ENCODE measurements at places on chromosomes 3 and 15.

GRCh38 chr3:107837895-107838612 lies 252.8 kb downstream of the CD47 start:
- DNase-seq, result no peak

- DNase-seq, result peak; percentile 25
Observed at GRCh38 chr3:194976874-194977273, 291.2 kb downstream of the FAM43A start.

- peak; percentile 2 for DNase-seq
Observed at GRCh38 chr3:3038201-3038991, 71.8 kb downstream of the IL5RA start.

- DNase-seq, result peak; percentile 90
Observed at GRCh38 chr3:120093119-120093910, 932 bp downstream of the GSK3B start.

DNA sequence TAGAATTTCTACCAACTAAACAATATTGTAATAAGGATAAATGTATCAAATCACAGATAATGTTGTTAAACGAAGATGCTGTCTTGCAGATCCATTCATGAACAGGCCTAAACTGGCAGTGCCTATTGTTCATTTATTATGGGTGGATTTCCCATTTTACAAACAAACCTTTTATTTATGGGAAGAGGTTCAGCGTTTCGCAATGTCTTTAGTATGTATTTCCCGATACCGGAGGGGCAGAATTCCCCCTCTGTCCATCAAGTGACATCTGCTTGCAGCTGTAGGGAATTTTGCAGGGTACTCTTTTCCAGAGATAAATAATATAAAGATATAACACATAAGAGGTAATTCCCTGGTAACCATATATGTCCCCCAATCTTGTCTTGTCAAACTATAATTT lies 5.7 kb downstream of the CEP19 start:
- no peak for DNase-seq

GRCh38 chr3:191362524-191363090 lies 32.3 kb upstream of the UTS2B start:
- DNase-seq, result no peak

GRCh38 chr15:85150130-85150480 lies 168.4 kb downstream of the PDE8A start:
- no peak for DNase-seq

GRCh38 chr3:68986496-68987208 lies 26.8 kb downstream of the EOGT start:
- DNase-seq, result no peak

DNA sequence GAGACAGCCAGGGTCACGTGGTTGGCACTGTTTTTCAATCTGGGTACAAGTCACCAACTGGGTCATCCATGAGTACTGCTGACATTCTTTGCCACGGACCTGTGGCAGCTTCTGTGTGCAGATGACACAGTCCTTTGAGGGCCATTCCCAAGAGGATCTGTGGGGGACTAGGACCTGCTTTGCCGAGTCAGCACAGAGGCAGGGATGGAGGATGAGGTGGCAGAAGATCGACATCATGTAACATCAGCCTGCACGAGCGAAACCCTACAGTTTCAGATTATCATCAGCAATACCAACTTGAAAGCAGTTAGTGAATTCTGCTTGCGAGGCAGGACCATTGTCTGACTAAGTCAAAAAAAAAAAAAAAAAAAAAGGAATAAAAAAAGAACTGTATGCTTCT lies 227.7 kb downstream of the FOXP1 start:
- DNase-seq, result no peak

GRCh38 chr3:130737622-130738021 lies 9.0 kb downstream of the PIK3R4 start:
- DNase-seq, result no peak

GRCh38 chr15:90165659-90166489 lies 35.3 kb upstream of the SEMA4B start:
- peak; percentile 98 for DNase-seq

DNA sequence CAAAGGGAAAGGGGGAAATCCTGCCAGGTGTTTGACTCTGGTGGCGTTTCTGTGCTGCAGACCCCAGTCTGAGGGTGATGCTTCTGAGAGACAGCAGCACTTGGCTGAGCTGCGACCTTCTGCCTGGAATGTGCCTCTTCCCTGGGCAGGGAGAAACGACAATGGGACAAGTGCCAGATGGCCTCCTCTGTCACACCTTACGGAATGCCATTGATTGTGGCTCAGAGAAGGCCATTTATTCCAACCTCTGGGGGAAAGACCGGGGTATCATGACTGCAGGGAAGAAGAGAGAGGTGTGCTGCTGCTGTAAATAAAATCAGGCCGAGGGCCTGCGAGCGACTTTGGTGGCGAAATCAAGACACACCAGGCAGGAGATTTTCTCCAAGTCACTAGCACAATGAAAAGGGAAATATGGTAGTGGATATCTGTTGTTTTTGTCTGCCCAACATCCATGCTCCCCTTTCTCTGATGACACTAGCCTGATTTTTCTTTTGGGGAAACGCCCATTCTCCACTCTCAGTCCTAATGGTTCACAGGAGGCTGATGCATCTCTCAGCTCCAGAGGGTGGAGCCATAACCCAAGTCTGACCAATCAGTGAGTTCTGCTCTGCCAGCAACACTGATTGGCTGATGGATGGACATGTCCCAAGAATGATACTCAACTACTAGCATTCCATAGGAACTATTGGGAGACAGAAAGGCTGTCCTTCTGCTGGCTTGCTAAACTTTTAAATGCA lies 336.1 kb downstream of the FOXP1 start:
- peak; percentile 86 for DNase-seq

Data from fibroblast of skin of scalp (primary cell).